ENCODE measurements at places on chromosomes 7 and 10. TPM values are rescaled to one million over a fixed set of nuclear protein-coding genes. Genes with fewer than 3 reads are reported as not detected.

DNA sequence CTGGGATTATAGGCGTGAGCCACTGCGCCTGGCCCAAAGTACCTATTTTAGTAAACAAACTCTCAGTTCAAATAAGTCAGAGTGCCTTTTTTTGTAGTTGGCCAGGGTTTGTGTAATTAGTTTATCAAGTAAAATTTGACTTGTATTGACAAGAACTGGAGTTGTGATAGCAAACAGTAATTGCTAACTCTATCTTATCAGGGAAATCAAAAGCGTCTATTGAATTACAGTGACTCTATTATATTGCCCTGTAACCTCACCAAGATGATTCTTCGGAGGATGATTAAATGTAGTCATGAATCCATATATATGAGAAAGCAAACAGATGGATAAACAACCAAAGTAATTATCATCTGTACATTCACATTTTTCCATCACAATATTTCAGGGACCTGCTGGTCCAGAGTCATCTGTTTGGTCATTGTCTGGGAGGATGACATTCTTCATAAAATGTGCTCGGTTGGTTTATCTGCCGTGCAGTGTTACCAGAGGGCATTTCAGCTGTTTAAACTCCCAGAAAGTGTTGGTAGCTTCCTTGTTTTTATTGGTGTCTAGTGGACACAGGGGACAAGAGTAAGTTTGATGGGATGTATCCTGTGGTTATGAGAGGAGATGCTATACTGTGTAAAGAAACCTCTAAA, 35.6 kb downstream of the DOCK1 start:
- no peak overlapping the region for H3K27ac ChIP-seq
- DNase-seq = no peak
- no peaks in the 10 kb centered on the region for H3K27me3 ChIP-seq
- H3K4me3 ChIP-seq = no peak overlapping the region

DNA sequence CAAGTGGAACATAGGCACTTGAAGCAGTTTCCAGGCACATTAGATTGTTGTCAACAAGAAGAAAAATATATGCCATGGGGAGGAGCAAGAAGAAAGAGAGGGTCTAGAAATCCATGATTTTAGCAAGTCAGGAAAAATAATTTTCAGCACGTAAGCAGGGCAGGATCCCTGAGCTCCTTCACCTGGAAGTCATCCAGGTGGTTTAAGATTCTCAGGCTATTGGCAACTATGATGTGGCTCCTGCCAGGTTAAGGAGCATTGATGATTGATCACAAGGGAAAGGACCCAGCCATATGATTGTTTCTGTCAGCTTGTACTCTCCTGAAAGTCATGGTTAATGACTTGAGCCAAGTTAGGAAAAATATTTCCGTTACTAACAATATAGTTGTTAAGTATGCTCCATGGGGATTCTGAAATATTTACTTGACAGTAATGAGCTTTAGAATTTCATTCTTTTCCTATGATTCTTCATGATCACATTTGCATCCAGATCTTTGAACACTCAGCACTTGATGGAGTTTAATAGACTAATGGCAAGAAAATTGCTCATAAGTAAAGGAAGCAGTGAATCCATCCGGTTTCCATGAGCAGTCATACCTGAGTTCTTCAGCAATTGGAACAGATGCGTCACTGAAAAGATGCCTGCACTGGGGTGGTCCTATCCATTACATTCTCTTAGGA, 209.1 kb downstream of the BICC1 start:
- no peaks in the 10 kb centered on the region for H3K36me3 ChIP-seq
- H3K27ac ChIP-seq = no peak overlapping the region
- no peak overlapping the region for H3K4me3 ChIP-seq
- no peak for DNase-seq
- no peaks in the 10 kb centered on the region for H3K4me1 ChIP-seq

DNA sequence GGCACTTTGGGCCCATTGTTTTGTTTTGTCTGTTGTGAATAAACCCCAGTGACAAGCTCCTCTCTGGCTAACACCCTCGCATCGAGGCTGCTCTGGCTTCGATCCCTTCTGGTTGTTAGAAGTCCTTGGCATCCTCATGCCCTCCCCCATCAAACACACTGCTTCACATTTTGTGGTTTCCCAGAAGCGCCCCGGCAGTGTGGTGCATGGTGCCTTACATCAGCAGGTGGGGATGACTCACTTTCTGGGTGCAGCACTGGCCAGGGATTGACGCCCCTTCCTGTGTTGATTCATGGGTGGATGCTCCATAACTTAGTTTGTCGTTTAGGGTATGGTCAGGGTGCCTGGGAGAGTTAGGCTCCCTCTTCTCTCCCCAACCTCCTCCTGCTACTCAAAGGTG, 51.4 kb downstream of the PLPP4 start:
- H3K27ac ChIP-seq = no peak overlapping the region
- H3K36me3 ChIP-seq = no peaks in the 10 kb centered on the region
- no peak overlapping the region for H3K4me3 ChIP-seq
- no peaks in the 10 kb centered on the region for H3K4me1 ChIP-seq

Gene TMUB1
- polyA plus RNA-seq = 68.4 TPM

Gene ZNF365
- 0.73 TPM for polyA plus RNA-seq

Gene PTF1A
- polyA plus RNA-seq = 0.16 TPM

Gene RAPGEF5
- polyA plus RNA-seq = 6.1 TPM

Gene GFRA1
- polyA plus RNA-seq = 1.6 TPM

Gene HOXA4
- polyA plus RNA-seq = 3.0 TPM
